NCI-H187 (cell line): ENCODE measurements at places on chromosomes 3 and 15.
A peak's percentile ranks its signal among the peaks of the same experiment; 100 is the strongest.

DNA sequence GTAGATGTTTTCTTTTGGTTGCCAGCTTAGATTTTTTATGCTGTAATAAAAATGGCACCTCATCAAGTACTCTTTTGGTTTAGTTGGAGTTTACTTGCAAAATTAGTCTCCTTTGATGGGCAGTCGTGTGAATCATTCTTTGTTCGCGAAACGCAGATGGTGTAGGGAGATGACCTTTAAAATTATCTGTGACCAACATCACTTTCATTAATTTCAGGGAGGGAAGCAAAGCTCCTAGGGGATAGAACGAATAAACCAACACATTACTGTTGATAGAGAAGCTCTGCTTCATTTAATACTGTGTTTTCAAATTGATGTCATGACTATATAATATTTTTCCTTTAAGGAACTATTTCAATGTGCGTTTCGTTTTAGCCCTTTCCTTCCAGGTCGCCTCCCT lies 67.4 kb downstream of the USP13 start:
- DNase-seq = no peak

GRCh38 chr15:56806148-56806536 lies 72.8 kb upstream of the ZNF280D start:
- DNase-seq = no peak

DNA sequence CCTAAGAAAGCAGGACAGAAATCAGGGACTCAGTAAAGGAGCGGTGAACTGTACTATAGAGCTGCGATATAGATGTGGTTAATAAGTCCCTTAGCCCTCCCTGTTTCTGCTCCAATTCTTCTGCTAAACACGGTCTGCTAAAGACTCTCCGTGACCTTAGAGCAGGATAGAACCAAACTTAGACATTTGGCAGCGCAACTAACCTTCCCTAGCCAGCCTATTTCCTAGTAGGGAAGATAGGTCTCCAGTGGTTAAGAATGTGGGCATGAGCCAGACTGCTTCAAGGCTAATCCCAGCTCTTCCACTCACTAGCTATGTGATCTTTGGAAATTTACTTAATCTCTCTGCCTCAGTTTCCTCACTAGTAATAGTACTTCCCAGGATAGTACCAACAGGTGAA lies 193.6 kb upstream of the IL12A start:
- no peak for DNase-seq

GRCh38 chr3:133117342-133117741 lies 79.2 kb downstream of the TMEM108 start:
- DNase-seq = peak; percentile 81

GRCh38 chr3:156518726-156519125 lies 36.2 kb downstream of the SSR3 start:
- DNase-seq = no peak

DNA sequence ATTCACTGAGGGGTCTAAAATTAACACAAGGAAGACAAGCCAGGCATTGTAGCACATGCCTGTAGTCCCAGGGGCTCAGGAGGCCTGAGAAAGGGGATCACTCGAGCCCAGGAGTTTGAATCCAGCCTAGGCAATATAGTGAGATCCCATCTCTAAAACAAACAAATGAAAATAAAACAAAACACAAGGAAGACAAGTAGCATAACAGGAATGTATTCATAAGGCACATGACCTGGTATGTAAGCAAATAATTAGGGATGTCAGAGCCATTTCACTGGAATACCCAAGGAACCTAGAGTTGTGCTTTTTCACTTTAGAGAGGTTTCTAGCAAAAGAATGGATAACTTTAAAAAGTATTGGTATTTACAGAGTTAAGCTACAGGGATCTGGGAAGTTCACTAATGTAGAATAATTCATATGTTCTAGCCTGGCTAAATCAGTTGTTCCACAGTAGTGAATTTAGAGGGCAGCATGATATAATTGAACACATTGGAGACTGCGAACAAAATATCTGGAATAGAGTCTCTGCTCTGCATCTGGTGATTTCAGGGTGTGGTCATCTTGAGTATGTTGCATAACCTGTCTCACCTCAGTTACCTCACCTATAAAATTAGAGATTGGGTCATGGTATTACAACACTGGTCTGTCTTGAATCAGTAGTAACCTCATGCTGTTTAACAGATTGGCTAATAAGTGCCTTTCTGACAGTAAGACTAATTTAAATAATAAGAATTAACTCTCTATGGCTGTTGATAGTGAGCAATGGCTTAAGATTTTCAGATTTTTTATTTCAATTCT lies 9.3 kb downstream of the GRAMD1C start:
- no peak for DNase-seq

GRCh38 chr15:90829942-90830440 lies 38.4 kb upstream of the FURIN start:
- DNase-seq = no peak

- DNase-seq = no peak
These were observed 7.1 kb downstream of the TLE3 start for GRCh38 chr15:70090436-70091296.
